Right renal pelvis (tissue), 4 donors: ENCODE measurements at places on chromosomes 3 and 15. TPM values are rescaled to one million over a fixed set of nuclear protein-coding genes. Genes with fewer than 3 reads are reported as not detected.
A peak's percentile ranks its signal among the peaks of the same experiment; 100 is the strongest.

CNTN6 gene
- 2.2 TPM for polyA plus RNA-seq

LMAN1L gene
- polyA plus RNA-seq, result not detected

CPN2 gene
- polyA plus RNA-seq, result 0.18 TPM

GRCh38 chr3:5972586-5972985 is 785.1 kb downstream of the EDEM1 start:
- no peak for DNase-seq

SCAANT1 gene
- polyA plus RNA-seq, result 0.53 TPM

CCDC39 gene
- polyA plus RNA-seq, result 5.1 TPM

GRCh38 chr3:52721002-52721729 is 15.3 kb downstream of the SPCS1 start:
- no peak for DNase-seq

DNA sequence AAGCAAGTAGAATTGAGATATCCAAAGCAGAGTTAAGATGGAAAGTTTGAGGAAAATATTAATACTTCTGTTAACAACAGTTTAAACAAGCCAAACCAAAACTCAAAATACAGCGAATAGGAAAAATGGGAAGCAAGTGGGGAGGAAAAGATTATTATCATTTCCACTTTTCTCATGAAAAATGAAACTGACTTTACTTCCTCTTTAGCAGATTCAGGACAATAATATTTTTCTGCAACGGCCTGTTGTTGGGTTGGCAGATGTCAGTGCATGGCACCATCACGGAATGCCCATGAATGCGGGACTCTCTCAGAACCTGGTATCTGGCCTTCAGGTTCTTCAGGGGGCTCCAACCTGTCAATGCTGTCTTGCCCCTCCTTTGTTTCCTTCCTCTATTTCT is 11.1 kb downstream of the ANKUB1 start:
- DNase-seq, result no peak

- DNase-seq, result no peak
These were observed 63.2 kb upstream of the ATP11B start for GRCh38 chr3:182729903-182730674.

GABRB3 gene
- 7.2 TPM for polyA plus RNA-seq

VGLL3 gene
- polyA plus RNA-seq, result 4.0 TPM

PDHB gene
- 121 TPM for polyA plus RNA-seq

- DNase-seq, result no peak
These were observed 16.7 kb downstream of the MAPKBP1 start for GRCh38 chr15:41790756-41791546.

GRCh38 chr3:110324171-110324705 is 747.4 kb upstream of the NECTIN3 start:
- DNase-seq, result no peak

IQSEC1 gene
- 29.4 TPM for polyA plus RNA-seq

ERC2 gene
- 2.7 TPM for polyA plus RNA-seq

- DNase-seq, result no peak
These were observed 3.6 kb upstream of the A4GNT start for GRCh38 chr3:138135833-138136194.

- no peak for DNase-seq
These were observed 6.1 kb upstream of the HGD start for GRCh38 chr3:120688121-120688520.

GRCh38 chr3:165111401-165111800 is 33.1 kb upstream of the SI start:
- DNase-seq, result no peak

GUCA1C gene
- 0.26 TPM for polyA plus RNA-seq

UROC1 gene
- 0.11 TPM for polyA plus RNA-seq

DNA sequence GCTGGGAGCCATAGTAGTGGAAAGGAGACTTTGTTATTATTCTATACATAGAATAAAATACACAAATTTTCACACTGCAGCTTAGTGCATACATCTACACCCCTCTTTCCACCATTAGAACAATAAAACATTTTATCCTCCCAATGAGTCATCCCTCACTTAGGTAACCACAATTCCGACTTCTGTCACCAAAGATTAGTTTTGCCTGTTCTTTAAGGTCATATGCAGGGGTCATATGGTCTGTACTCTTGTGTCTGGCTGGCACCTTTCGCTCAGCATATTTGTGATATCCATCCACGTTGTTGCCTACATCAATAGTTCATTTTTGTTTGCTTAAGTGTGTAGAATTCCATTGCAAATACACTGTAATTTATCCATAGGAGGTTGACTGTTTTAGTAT is 399.4 kb downstream of the SHQ1 start:
- no peak for DNase-seq

ISLR2 gene
- polyA plus RNA-seq, result 0.80 TPM

DNA sequence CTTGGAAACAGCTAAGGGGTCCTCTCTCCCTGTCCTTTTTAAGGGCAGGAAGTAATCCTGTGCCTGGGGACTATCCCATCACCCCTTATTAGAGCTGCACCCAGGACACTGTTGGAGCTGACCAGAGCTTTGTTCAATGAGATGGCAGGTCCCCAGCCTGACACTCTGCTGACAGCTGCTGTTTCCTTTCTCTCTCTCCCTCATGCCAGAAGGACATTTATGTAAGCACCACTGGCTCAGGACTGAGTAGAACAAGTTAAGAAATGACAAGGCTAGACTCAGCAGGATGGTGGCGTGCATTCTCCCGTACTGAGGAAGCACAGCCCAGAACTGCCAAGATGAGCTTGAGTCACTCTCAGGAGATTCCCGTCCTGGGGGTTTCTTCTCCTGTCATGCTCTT is 17.3 kb downstream of the GJD2 start:
- DNase-seq, result no peak

SPTBN5 gene
- polyA plus RNA-seq, result 3.0 TPM

DNA sequence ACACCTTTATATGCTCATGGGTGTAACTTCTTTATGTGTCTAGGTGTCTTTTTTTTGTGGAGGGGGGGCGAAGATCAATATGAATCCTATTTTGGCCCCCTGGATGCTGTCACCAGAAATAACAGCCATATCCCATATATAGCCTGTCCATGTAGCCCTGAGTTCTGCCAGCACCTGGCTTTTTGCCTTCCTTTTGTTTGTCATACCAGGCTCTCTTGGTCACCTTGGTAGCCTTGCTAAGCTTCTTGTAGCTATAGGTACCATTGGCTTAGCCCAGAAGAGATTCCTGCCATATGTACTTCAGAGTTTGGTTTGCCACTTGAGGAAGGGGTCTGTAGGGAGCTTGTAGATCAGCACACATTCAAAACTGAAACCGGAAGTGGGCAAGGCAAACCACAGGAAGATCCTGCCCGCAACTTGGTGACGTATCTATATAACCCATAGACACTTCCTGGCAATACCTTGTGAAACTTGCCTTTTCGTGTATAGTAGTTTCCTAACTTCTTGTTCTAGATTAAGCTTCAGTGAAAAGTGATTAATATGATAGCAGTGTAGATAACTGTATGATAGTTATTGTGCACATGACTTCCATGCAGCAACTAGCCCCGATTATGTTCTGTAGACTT is 11.9 kb downstream of the RASA2 start:
- DNase-seq, result no peak

DNA sequence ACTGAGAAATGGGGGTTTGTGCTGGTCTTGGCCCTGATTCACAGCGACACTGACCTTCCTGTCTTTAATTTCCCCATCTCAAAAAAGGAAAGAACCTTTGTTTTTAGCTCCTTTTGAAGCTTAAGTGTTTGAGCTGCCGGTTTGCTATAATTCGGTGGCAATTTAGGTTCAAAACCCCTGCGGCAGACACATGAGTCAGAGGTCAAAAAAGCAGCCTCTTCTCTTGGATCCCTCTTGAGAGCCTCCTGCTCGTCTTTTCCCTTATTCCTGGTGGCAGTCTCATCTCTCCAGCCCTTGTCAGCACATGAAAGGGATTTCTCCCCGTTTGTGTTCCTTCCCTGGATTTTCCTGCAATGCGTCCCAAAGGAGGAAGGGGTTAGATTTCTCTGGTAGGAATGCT is 64.5 kb downstream of the GRIP2 start:
- DNase-seq, result no peak

GRCh38 chr3:189983612-189984011 is 137.1 kb downstream of the P3H2 start:
- no peak for DNase-seq

HTR3E gene
- 0.04 TPM for polyA plus RNA-seq

- peak; percentile 84 for DNase-seq
These were observed at the start of gene DNAH12 for GRCh38 chr3:57544181-57545125. Gene DNAH12 (minus strand): TSS chr3:57544344. CDS start chr3:57542870, 1,474 bp downstream.

SUSD5 gene
- 5.5 TPM for polyA plus RNA-seq

DNA sequence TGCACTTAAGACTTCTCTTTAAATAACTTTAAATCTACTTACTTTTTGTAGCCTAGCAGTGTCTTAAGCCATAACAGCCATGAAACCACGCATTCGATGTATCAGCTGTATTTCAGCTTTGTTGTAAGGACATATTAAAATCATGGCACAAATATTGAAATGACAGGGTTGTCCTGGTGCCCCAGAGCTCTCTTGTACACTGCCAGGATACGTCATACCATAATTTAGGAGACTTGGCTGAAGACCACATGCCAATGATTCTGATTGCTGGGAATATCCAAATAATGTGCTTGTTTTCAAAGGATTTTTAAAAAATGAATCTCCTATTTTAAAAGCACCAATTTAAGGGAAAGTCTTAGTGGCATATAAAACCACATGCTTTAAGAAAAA is 265.4 kb downstream of the SLCO3A1 start:
- DNase-seq, result no peak

RNU6-1 gene
- polyA plus RNA-seq, result not detected

DNA sequence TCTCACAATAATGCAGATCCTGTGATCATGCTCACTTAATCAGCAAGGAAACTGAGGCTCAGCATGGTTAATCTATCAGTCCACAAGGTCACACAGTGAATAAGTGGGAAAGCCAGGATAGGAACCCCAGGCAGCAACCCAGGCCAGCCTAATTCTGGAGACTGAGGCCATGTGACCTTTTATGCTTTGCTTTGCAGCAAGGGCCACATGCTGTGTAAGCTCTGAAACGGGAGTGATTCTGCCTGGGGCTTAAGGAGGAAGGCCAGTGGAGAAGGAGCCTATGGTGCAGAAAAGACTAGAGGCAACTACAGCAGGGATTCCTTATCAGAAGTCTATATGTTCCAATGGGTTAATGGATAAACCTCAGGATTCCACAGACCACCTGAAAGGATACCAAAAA is 157.6 kb upstream of the PPP2R3A start:
- DNase-seq, result no peak

- no peak for DNase-seq
These were observed 193.1 kb downstream of the XXYLT1 start for GRCh38 chr3:195077611-195078540.

DNA sequence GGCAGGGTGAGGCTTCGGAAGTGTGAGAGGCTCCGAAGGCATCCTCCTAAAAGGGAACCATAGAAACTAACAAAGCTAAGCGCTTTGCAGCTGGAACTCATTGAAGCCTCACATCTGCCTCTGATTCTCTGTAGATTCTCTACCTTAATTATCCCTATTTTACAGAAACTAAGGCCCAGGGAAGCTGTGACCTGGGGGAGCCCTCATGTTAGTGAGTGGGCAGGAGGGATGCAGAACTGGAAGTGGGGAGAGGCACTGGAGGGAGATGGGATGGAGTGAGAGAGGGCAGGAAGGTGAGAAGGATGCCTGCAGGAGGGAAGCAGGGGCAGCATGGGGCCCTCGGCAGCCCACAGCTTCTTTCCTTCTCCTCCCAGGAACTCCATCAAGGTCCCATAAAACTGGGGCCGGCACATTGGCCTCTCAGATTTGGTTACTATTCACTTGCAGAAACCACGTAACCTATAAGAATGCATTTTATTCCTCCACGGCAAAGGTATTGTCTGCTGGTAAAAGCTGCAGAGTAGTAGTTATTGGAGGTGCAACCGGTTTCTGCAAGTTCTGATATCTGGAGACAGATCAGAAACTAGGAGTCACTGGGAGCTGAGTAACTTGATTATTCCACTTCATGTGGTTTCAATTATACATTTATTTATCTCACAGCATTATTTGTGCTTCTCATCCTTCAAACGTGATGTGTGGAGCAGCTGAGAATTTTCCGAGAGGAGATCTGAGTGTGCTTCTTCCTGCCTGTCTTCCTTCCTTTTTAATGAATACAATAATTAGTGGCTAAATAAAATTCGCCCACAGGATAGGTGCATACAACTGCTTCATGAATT is 24.0 kb upstream of the CHCHD6 start:
- no peak for DNase-seq

APOD gene
- 4.3 TPM for polyA plus RNA-seq
